ENCODE measurements at places on chromosomes 5 and 9. TPM values are rescaled to one million over a fixed set of nuclear protein-coding genes. Genes with fewer than 3 reads are reported as not detected.

- peak; percentile 47 for DNase-seq
- H3K4me1 ChIP-seq = no peaks in the 10 kb centered on the region
- H3K4me3 ChIP-seq = no peak overlapping the region
- no peak overlapping the region for H3K27ac ChIP-seq
These were observed 268.8 kb downstream of the NSG2 start for GRCh38 chr5:174314261-174314660.

DNA sequence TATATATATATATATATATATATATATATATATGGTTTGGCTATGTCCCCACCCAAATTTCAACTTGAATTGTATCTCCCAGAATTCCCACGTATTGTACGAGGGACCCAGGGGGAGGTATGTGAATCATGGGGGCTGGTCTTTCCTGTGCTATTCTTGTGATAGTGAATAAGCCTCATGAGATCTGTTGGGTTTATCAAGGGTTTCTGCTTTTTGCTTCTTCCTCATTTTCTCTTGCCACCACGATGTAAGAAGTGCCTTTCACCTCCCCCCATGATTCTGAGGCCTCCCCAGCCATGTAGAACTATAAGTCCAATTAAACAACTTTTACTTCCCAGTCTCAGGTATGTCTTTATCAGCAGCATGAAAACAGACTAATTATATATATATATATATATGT lies 52.3 kb upstream of the ADAMTS2 start:
- no peak overlapping the region for H3K27ac ChIP-seq
- no peaks in the 10 kb centered on the region for H3K4me1 ChIP-seq
- H3K36me3 ChIP-seq = no peaks in the 10 kb centered on the region
- H3K27me3 ChIP-seq = no peaks in the 10 kb centered on the region

DNA sequence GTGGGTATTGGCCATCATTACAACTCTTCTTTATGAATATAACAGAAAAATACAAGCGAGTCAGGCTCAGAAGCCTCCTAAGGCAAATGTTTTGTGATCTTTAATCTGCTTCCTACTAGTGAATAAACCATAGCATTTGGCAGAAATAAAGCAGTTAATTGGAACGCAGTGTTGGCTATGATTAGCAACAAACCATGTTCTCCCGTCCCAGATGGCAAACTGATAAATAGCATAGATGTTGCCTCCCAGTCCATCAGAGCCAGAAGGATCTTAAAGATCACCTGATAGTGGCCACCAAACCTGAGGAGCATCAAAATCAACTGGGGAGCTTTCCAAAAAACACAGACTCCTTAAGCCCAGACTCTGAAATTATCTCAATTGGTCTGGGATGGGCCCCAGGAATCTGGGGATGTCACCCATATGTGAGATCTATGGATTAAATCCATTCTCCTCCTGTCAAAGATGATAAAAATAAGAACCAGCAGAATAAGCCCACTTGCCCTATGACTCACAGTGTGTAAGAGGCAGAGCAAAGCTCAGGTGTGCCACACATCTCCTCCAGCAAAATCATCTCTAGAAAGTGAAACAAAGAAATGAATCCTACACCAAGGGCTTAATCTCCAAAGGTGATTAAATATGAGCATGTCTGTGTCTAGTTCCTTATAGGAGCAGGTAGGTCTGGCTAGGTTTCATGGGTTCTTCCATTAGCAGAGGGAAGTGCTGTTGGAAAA lies 50.3 kb downstream of the APBA1 start:
- no peaks in the 10 kb centered on the region for H3K4me1 ChIP-seq
- H3K27me3 ChIP-seq = no peaks in the 10 kb centered on the region
- H3K4me3 ChIP-seq = no peak overlapping the region

DNA sequence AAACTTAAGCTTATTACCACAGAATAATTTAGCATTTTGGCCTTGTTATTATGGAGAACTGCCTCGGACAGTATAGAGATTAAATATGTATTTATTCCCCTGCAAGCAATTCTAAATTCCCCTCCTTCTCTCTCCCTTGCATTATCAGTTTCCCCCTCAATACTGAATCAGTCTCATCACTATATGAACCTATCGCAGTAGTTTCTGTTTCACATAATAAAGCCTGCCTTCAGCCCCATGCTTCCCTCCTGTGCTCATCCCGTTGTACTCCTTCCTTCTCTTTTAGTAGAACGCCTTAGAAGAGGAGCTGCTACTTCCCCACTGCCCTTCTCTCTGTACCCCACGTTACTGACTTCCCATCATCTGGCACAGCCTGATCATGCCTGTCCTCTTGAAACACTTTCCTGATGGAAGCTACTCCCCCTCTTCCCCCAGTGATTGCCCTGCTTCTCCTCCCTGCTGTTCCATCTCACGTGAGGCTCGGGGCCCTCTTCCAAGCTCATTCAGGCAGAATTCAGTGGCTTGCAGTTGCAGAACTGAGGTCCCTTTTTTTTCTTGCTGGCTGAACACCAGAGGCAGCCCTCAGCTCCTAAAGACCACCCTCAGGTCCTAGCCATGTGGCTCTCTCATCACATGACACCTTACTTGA lies 93.4 kb downstream of the PPIC start:
- H3K27me3 ChIP-seq = no peaks in the 10 kb centered on the region
- no peak overlapping the region for H3K27ac ChIP-seq
- no peak for DNase-seq
- H3K4me1 ChIP-seq = no peaks in the 10 kb centered on the region
- no peak overlapping the region for H3K4me3 ChIP-seq

The PCDHB3 gene
- 2.9 TPM for total RNA-seq

Data from aorta (tissue), 5 donors.